ENCODE measurements at places on chromosomes 13 and 19.

DNA sequence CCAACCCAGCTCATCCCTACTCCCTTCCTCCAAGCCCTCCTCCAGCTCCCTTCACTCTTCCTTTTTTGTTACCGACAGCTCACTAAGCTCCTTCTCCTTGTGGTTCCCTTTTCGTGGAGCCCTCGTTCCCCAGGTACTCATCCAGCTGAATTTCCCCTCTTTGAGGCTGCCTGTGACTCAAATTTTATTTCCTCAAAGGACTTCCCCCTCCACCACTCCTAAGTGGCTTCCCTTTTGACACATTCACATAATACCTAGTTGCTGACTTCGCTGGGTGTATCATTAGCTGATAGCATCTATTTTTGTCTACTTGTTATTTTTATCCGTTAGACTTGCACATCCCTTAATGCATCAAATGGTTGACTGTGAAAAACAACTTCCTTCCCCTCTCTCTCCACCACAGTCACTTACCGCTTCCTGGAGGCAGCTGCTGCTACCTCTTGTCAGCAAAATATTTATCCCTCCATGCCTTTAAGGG, 14.5 kb downstream of the FFAR2 start:
- DNase-seq: no peak

- peak; percentile 18 for DNase-seq
Observed at GRCh38 chr13:21326155-21327031, 132.7 kb downstream of the ZDHHC20 start.

- DNase-seq: no peak
Observed at GRCh38 chr13:96202315-96202714, 112.4 kb downstream of the HS6ST3 start.

DNA sequence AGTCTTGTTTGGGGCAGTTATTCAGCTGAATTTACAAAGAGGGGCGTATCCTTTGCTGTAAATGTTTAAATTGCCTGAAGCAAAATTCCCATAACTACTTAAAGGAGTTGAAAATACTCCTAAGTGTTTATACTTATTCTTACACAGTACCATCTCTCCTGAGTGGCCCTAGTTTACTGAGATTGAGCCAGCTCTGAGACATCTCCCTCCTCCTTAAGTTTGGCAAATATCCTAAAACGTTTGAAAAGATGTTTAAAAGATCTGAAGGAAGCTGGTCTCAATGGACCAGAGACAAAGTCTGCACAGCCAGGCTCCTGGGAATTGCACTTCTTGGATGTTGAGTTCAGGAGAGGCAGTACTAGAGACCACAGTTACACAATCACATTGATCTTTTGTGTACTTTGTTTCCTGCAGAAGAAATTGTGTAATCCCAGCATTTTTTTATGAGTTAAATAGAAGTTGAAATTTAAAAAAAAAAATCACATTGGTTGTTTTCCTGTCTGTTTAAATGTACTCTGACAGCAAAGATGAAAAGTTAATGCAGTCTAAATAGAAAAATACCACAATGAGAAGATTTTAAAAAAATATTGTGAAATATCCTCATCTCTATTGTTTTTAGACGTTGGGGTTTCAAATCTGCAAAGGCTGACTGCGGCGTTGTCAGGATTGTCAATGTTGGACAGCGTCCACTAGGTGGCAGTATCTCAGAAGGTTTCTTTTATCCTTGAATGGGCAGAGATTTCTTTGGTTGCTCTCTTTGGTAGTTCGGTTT, 20.7 kb downstream of the TNFSF11 start:
- DNase-seq: peak; percentile 47

DNA sequence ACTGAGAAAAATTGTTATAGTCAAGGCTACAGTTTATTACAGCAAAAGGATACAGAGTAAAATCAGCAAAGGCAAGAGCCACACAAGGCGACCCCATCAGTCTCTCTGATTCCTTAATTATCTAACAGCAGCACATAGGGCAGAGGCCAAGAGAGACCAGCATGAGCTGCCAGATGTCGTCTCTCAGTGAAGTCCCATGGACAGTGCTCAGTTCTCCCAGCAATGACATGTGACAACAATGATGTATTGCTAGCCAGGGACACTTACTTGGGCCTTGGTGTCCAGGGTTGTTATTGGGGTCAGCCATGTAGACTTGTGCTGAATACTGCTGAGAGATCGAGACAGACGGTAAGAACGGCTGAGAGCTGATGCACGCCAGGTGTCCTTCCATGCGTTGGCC, 22.3 kb downstream of the ZSWIM9 start:
- no peak for DNase-seq

- DNase-seq: no peak
Observed at GRCh38 chr13:114080739-114081561, 51.5 kb downstream of the RASA3 start.

- DNase-seq: no peak
Observed at GRCh38 chr13:111541345-111541744, 220.9 kb downstream of the TEX29 start.

DNA sequence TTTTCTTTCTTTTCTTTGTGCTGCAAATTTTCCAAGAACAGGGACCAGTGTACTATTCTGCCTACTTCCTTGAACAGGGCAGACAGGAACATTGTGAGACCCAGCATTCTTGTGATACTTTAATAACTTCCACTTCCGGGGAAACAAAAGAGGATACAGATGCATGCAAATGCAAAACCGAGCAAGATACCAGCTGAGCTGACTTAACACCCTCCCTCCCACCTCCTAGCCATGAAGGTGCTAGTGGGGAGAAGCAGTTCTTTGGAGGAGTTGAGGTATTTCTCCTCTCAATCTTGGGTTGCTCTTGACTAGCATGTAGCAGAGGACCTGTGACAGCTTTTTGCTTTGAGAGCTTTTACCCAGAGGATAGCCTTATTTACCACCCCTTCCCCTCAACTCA, 111.2 kb downstream of the KLF5 start:
- no peak for DNase-seq

- DNase-seq: no peak
Observed at GRCh38 chr13:34884366-34884765, 57.7 kb upstream of the NBEA start.

GRCh38 chr19:2986951-2987524, 9.7 kb downstream of the TLE6 start:
- DNase-seq: no peak

- no peak for DNase-seq
Observed at GRCh38 chr19:54389553-54389952, 24.8 kb upstream of the LAIR1 start.

GRCh38 chr19:55406826-55407549, 600 bp downstream of the UBE2S start:
- DNase-seq: no peak

DNA sequence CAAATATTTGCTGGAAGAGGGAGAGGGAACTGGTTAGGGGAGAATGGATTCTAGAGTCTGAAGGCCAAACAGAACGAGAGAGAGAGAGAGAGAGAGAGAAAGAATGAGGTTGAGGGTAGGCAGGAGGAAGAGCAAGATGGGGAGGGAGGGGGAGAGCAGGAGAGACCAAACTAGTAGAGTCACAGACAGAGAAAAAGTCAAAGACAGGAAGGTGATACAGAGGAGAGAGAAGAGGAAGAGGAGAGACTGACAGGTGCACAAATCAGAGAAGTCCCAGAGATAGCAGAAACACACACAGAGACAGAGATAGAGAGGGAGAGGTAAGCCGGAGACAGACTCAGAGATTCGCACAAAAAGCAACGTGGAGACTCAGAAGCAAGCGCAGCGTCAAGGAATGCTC, 5.6 kb upstream of the CACNG6 start:
- DNase-seq: no peak

GRCh38 chr19:47097396-47098201, 16.0 kb downstream of the ZC3H4 start:
- DNase-seq: no peak

- no peak for DNase-seq
Observed at GRCh38 chr13:20728579-20729311, 25.2 kb downstream of the IL17D start.

GRCh38 chr13:43153436-43154090, 130.2 kb downstream of the DNAJC15 start:
- peak; percentile 77 for DNase-seq

DNA sequence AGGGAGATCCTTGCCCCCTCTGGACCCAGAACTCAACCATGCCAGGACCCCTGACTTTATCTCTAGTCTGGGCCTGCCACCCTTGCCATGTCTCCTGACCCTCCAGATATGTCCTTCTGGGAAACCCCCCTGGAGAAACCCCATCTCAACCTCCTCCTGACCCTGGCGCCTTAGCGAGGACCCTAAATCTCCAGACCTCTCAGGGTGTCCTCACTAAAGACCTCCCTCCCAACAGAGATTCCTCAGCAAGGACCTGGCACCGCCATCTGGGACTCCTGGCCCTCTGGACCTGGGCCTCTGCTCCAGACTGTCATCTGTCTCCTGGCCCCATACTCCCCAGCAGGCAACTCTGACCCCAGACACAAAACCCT, 1.3 kb downstream of the KCNK6 start:
- no peak for DNase-seq

- no peak for DNase-seq
Observed at GRCh38 chr13:48043789-48044503, 6.4 kb downstream of the NUDT15 start.

- no peak for DNase-seq
Observed at GRCh38 chr19:10142701-10143375, 23.1 kb upstream of the EIF3G start.

GRCh38 chr13:21616880-21617279, 12.9 kb upstream of the MICU2 start:
- DNase-seq: no peak

DNA sequence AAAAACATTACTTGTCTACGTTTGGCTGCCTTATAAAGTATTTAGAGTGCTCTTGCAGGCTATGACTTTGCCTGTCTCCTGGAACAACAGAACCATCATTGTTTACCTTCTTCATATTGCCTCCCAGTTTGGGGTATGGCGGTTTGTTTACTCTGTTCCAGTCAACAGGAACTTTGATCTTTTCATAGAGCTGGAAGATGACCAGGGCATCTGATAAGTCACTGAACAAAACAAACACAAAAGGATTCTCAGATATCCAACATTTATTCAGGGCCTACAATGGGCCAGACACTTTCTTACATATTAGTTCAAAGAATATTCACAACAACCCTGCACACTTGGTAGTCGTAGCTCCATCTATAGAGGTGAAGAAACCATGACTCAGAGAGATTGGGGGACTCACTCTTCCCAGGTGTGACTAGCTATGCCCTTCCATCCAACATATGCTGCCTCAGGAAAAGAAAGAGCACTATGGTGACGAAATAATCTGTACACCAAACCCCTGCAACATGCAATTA, 38.4 kb upstream of the CPB2 start:
- no peak for DNase-seq

- DNase-seq: no peak
Observed at GRCh38 chr19:464208-464545, 3.3 kb upstream of the SHC2 start.

DNA sequence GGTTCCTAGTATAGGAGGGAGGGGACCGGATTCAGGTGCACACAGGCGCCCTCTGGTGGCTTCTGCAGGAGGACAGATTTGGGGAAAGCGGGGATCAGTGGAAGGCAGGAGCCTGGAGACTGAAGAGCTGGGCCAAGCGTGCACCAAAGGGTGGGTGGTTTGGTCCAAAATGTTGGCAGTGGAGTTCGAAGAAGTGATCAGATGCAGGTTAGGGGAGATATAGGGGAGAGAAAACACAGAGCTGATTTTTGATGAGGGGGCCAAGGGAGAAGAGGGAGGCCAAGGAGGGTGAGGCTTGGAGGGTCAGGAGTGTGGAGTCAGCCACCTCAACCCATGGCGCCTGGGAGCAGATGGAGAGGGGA, 6.8 kb upstream of the CARM1 start:
- peak; percentile 59 for DNase-seq

DNA sequence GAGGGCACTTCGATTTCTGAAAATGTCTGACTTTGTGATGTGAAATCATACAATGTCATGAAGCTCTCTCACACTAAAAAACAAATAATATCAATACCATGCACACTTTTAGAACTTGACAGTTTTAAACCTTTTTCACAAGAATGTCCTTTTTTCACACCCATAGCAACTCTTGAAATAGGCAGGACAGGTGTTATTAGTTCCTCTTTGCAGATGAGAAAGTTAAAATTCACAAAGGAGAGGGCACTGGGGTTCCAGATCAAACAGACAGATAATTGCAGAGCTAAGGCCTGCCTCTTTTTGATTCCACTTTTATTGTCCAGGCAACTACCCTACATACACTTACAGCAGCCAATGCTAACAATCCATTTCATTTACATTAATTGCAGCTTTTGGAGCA, 142.8 kb downstream of the KLF12 start:
- no peak for DNase-seq

- no peak for DNase-seq
Observed at GRCh38 chr19:3193256-3194105, 7.8 kb downstream of the NCLN start.

- DNase-seq: no peak
Observed at GRCh38 chr13:101846249-101846648, 393.8 kb downstream of the ITGBL1 start.

DNA sequence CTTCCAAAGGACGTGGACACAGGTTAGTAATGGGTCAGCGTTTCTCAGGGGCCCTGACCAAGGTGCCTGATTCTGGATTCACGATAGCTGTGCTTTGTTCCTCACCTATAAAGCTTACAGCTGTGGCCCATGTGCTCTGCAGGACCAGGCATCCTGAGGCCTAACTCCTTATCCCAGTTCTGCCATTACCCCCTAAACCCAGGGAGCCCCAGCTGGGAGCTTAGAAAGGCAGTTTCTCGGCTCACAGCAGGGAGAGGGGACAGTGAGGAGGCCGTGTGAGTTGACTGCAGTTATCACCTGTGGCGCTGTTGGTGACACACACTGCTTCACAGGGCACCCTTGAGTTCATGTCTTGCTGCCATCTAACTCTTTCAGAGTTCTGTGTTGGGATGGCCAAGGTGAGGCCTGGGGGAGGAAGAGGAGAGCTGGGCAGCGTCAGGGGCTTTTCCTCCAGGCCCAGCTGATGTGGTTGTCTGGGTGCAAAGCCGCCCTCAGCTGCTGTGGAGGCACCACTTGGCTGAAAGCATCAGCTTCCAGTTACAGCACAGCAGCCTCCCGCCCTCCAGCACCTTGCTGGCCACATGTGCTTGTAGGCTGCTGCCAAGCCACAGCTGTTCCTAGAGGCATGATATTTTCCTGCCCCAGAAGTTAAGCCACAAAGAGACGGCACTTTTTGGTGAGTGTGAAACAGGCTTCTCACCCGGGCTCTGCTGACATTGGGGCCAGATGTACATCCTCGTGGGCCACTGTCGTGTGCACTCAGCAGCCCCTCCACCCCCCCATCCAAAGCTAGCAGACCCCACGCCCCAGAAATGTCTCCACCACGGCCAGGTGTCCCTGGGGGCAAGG, 99.6 kb upstream of the MCF2L start:
- DNase-seq: no peak

GRCh38 chr19:52692431-52693008, 42.3 kb downstream of the ZNF611 start:
- DNase-seq: no peak

DNA sequence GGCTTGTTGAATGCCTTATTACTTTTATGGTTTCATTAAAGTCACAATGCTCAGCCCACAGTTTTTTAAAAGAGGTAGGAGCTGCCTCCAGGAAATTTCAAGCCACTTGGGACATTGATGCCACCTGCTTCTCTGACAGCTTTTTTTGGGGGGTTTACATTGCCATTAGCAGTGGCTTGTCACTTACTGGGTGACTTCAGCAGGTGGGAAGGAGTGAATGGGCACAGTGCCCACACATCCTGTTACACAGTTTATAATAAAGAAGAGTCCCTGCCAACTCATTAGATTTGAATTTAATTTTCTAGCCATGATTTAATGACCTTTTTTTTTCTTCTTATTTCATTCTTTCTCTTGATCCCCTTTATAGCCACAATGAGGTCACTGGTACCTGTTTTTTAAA, 61.0 kb downstream of the NHLRC3 start:
- DNase-seq: no peak

- DNase-seq: no peak
Observed at GRCh38 chr13:111278258-111278657, 42.2 kb upstream of the TEX29 start.

Data from amniotic stem cell (primary cell).